ENCODE measurements at places on chromosomes 16 and 17.

DNA sequence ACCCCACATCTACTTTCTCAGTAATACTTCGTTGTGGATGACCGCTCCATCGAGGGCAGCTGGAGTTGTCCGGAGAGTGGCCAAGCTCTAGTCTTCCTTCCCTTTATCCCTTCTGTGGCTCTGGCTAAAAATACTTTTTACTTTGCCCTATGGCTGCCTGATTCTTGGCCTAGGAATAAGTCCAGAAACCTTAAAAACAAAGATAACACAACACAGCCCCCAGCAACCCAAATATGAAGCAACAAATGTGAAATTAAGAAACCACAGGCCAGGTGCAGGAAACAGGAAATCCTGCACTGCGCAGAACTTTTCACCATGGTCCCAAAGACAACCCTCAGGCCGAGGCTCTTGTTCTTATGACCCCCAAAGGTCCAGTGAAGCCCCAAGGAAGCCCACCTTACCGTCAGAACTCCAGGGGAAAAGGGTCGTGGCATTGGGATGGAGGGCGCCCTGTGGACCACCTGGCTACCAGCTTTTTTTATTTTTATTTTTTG lies 26.0 kb downstream of the TK2 start:
- DNase-seq: no peak

- no peak for DNase-seq
Observed at GRCh38 chr16:8855051-8855786, 13.6 kb downstream of the CARHSP1 start.

DNA sequence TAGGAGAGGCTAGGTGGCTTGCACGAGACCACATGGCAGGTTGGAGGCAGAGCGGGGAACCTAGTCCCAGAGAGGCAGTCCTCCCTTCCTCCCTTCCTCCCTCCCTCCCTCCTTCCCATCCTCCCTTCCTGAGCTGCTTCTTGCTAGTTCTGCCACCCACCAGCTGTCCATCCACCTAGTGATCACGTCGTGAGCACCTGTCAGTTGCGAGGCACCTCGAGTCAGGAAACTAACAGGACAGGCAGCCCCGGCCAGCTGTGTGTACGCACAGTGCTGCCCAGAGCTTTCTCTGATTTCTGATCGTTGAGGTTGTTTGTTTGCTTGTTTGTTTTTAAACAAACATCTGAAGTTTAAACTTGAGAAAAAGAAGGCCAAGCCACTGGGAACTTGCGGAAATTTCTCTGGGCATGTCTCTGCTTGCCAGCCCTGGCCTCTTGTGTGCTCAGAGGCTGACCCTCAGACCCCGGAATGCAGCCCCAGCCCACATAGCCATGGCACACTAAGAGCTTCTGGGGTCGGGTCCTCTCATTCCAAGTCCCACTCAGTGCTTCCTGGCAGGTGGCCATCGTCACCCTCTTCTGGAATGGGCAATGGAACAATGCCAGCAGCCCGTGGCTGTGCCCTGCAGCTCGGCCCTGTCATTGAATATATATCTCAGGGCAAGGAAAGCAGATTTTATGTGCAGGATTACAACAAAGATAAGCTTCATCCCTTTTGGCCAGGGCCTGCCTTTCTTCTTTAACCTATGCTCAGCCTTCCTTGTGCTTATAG lies 174.0 kb downstream of the KATNIP start:
- no peak for DNase-seq

- DNase-seq: no peak
Observed at GRCh38 chr17:76631821-76632565, 11.6 kb downstream of the ST6GALNAC1 start.

DNA sequence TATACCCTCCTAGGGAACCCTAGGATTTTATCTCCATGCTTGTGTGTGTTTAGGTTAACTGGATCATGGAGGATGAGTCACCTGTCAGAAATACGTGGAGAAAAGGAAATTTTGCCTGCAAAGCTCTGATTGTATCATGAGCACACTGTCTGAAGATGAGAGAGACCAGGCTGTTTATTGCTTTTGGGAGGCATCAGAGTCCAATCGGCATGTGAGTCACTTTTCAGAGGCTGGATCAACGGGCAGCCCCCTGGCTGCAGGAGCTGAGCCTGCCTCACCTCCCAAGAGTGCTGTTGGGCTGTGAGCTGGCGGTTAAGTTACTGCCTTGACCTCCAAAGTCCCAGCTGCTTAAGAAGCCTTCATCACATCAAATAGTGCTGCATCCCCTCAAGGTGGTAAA lies 41.5 kb upstream of the MED9 start:
- DNase-seq: no peak

GRCh38 chr17:6641247-6641863 lies 495 bp downstream of the TXNDC17 start:
- no peak for DNase-seq

DNA sequence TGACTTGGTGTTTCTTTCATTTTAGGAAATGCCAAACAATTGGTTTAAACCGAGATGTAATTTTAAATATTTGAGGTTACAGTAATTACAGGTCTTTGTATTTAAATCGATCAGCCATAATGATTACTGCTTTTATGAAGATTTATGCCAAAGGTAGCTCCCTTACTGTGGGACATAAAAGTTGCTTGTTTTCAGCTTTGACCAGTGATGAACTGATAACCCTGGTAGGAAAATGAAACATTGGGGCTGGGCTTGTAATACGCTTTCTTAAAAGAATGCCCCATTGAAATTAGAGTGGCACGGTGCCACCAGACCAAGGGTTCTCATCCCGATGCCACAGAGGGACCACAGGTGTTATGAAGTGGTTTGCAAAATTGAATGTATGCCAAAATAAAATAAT lies 7.3 kb downstream of the TNRC6A start:
- DNase-seq: no peak

- no peak for DNase-seq
Observed at GRCh38 chr16:12708266-12708665, 95.4 kb downstream of the CPPED1 start.

DNA sequence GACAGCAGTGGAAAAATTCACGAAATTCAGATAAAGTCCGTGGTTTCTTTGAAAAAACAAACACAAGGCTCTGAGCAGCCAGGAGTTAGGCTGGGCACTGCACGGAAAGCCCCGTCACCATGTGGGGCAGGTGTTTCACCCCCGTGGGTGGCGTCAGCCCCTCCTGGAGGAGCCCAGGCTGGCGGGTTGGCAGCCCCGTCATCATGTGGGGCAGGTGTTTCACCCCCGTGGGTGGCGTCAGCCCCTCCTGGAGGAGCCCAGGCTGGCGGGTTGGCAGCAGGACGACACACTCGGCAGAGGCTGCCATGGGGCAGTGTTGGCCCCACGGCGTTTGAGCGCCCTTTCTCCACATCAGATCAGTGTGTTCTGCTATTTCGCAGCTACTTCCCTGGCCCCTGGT lies 38.1 kb downstream of the ACSF3 start:
- no peak for DNase-seq

DNA sequence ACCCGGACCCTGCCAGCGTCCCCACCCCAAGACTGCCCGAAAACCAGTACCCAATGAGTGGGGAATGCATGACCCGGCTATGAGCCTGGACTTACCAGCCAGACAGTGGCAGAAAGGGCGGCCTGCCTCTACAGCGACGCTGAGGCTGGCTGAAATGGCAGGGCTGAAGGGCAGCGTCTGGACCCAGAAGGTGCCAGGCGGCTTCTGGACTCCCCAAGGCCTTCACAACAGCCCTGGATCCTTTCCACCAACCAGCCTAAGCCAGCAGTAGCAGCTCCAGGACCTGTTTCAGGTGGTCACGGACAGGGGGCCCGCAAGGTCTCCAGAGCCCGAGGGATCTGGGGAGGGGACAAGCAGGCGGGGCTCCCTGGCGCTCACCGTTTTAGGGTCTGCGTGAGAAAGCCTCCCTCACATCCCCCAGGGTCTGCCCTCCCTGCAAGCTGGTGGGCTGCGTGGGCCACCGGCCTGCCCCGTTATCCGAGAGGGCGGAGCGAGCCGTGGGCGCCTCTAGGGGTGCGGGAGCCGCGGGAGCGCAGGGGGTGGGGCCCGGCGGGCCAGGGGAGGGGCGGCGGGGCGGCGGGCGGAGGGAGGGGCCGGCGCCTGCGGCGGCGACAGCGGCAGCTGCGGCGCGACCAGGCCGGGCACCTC lies at the start of gene RIPOR1:
Gene RIPOR1 (plus strand): TSS at position 608 of the 648 bp plus-strand sequence. CDS start 9,618 bp downstream, outside the sequence.
- DNase-seq: peak; percentile 36

GRCh38 chr16:6970171-6970857 lies 362.3 kb upstream of the RBFOX1 start:
- no peak for DNase-seq

- peak; percentile 86 for DNase-seq
Observed at GRCh38 chr17:29617481-29618271, 5.0 kb downstream of the CORO6 start.

DNA sequence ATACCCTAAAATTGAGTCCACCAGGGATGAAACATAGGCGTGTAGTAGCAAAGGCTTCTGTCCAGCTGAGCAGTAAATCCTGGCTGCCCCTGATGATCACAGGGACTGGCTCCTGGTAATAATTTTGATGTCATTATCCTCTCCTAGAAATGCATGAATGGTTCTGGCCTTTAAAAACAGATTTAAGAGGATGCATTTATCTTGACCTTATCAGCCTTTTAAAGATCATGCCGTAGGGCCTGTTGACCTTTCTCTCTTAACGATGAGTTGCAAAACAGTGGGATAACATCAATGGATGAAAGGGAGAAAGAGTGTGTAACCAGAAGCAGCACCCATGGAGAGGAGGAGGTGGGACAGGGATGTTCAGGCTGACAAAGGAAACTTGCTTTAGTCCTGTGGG lies 128.5 kb downstream of the CA10 start:
- no peak for DNase-seq

DNA sequence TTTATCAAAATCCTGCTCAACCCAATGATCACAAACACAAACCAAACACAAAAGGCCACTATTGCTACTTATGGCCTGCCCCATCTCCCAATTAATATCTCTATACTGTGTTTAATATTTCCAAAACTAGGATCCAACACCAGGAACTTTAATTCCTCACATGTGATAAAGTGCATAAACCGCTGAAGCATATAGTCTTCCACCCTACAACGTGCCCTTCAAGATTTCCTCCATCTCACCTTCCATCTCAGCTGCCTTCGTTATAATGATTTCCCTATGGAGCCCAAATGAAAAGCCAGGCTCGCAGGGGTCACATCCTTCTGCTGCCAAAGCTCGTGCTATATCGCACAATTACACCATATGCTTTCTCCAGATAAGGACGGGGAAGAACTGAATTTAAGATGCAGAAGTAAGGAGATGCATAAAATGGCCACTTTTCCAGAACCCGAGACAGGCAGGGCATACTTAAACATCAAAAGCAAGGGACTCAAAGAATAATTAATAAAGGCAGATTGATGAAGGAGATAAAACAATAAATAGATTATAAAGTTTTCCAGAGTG lies 1.8 kb downstream of the MYH10 start:
- no peak for DNase-seq
